Right renal cortex interstitium (tissue), 3 donors: ENCODE measurements at places on chromosomes 2 and 18.

- no peak for DNase-seq
These were observed 13.8 kb upstream of the PLA2R1 start for GRCh38 chr2:160076241-160076640.

GRCh38 chr18:44325903-44326635, 354.6 kb upstream of the SETBP1 start:
- peak; percentile 27 for DNase-seq

DNA sequence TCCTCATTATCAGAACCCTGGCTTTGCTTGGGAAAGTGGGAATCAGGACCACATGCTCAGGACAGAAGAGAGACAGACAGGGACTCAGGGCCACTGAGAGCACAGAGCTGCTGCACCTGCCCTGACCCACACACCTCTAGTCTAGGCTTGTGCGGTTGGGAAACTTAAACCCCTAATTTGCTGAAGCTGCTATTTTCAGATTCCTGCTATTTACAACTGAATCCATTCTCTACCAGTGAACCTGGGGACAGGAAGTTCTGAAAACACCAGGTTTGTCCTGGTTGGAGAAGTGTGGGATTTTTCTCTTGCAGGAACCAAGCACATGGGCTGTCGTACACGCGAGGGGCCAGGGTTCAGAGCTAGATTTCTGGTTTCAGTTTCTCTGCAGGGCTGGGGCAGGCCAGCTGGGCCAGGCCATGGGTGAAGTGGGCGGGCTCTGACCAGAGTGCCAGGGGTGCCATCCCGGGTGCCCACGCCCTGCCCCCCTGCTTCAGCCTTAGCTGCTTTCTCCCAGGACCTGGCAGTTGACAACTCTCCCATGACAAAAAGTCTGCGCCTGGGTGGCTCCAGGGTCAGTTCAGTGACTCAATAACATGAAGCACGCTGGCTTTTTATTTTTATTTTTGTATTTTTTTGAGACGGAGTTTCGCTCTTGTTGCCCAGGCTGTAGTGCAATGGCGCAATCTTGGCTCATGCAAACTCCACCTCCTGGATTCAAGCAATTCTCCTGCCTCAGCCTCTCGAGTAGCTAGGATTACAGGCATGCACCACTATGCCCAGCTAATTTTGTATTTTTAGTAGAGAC, 51.3 kb upstream of the SLC1A4 start:
- DNase-seq, result no peak

- DNase-seq, result no peak
These were observed 17.5 kb upstream of the CCL20 start for GRCh38 chr2:227796045-227796711.

DNA sequence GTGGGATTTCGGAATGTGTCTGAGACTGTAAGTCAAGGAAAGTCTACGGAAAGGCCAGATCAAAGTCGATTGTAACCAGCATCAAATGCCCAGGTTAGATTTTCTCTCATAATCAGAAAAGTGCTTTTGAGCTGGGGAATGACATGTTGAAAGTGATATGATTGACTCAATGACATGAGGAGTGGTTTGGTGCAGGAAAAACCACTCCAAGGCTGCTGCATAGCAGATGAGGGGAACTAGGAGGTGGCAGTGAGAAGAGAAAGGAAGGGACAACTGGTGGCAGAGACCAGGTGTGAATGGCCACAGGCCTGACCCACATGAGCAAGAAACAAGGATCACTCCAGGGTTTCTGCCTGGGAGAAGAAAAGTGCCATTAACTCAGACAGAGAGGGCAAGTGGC, 822 bp downstream of the SLC35F6 start:
- DNase-seq, result no peak

DNA sequence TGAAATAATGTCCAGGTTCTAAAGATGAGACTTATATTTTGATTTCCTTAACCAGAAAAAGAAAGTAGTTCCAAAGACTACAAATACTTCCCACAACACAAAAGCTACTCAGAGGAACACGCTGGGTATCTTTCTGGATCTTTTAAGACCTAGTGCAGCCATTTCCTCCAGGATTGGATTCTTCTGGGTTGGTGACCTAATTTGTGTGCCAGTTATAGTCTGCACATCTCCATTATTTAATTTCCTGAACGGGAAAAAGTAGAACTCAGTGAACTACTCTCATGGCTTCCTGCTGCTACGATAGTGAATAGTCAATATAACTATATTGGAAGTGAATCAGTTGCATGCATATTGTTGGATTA, 1.5 kb downstream of the TMEM87B start:
- no peak for DNase-seq

- DNase-seq, result no peak
These were observed 5.9 kb upstream of the ASIC4 start for GRCh38 chr2:219508444-219508734.

GRCh38 chr2:178650554-178650953, 156.7 kb downstream of the TTN start:
- DNase-seq, result no peak

- no peak for DNase-seq
These were observed 21.2 kb upstream of the EPAS1 start for GRCh38 chr2:46275995-46276394.

DNA sequence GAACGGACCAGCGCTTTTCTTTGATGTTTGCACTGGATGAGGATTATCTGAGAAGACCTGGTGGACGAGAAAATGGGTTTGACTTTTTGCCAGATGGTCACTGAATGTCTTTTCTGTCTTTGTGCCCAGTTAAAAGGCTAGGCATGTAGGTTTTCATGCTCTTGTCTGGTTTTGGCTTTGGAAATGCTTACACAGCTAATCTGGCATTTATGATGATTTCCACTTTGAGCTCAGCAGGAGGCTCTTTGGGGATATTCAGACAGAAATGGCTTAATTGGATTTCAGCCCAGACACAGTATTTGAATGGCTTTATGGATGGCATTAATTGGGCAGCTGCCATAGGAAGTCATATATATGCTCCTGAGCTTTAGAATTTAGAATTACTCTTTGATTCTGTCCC, 59.6 kb downstream of the NCK2 start:
- DNase-seq, result no peak

DNA sequence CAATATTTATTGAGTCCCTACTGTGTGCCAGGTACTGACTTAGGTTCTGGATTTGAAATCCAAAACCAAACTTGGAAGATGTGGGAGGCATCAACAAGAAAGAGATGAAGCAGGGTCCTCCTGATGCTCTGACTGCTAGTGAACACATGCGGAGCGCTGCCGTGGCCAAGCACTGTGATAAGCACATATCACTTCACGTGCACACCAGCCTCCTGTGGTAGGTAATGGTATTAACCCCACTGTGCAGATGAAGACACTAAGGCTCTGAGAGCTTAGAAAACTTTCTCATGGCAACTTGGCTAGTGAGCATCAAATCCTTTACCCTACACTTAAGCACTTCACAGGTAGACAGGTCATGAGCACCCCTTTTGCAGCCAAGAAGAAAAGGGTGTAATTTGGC, 216.1 kb downstream of the HAUS1 start:
- no peak for DNase-seq

GRCh38 chr2:134457353-134457752, 203.5 kb downstream of the MGAT5 start:
- no peak for DNase-seq

DNA sequence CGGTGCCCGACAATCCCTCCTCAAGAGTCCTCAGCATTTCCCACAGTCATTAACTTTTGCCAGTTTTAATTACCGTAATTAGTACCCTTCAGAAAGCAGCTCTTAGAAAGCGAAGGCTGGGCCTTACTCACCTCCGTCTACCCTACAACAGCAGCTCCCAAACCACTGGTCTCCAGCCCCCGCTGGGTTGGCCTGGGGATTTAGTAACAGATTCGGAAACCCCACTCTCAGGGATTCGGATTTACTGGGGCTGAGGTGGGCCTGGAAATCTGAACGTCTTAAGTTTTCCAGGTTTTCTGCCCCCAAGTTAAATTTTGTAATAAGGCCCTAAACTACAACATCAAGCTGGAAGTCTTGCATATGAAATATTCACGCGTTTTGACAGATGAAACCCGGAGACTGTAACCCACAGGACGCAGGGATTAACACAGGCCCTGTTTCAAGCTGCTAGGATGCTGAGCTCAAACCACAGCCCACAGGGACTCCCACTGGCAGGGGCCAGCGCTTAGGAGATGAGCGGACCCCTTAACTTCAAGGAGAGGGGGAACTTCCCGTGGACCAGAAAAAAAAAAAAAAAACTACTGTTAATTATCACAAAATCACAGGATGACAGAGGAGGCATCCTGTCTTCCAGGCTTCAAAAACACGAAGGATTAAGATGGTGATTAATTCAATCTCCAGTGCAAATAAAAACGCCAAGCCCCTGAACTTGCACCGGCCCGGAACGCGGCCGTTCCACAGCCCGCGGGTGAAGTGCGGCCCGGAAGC, 985 bp downstream of the ILKAP start:
- no peak for DNase-seq

- no peak for DNase-seq
These were observed 22.7 kb downstream of the EXOC6B start for GRCh38 chr2:72803151-72803550.

DNA sequence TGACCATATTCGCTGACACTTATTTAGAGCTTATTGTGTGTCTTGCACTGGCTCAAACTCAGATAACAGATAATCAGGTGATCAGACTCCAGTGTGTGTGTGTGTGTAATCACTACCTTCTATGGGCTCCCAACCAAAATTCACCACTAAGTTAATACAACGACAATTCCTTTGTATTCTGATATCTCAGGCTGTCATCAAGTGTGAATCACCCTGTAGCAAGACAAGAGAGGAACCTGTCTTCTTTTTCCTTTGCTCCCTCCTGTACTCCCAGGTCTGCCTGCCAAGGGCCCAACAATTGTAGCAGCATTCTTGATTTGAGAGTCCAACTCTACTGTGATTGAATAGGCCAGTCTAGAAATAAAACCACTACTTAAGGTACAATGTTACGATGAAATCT, 25.8 kb downstream of the ITGB6 start:
- no peak for DNase-seq

DNA sequence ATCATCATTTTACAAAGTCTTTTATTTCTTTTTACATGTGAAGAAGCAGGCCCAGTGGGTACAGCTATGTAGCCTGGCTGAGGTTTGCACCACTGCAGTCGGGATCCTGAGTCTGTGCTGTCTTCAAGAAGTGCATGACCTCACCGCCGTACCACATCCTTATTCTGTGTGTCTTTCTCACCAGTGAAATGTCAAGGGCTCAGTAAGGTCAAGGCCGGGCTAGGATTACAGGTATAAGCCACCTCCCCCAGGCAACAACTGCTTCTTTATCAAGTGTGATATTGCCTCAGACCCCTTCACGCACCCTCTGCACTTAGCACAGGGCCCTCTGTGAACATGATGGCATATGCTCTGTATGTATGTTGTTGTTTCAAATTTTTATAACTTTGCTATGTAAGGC, 76.7 kb downstream of the PIEZO2 start:
- no peak for DNase-seq

DNA sequence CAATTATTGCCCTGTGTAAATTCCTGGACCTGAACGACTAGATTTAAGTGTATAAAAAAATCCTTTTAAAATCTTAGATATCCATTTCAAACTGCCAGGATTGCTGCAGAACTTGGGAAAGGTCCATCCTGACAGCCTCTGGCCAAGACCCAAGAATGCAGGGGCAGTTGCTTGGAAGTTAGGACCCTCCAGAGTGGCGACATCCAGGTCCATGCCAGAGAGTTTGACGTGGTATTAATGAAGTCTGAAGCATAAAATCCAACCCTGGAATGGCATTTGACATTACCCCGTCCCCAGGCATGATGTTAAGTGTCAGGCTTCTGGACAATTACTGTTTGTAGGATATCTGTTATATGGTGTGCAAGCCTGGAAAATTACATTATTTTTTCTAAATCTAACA, 810.2 kb downstream of the CNTNAP5 start:
- no peak for DNase-seq

GRCh38 chr2:41912337-41912736, 135.5 kb upstream of the PKDCC start:
- DNase-seq, result no peak

DNA sequence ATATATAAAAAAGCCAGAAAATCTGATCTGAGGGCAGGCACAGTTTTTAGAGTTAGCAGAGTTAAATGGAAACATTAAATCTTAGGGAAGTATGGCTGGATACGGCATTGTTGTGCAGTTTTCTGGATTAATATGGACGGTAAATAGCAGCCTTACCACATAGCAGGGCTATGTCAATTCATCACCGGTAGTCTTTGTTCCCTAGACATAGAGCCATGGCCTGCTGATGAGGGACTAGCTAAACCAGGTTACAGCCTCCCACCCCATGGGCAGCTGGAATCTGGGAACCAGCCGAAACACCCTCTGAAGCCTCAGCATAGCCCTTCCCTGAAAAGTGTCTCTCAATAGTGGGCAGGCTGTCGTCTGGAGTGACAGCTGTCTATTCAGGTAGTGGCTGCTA, 32.4 kb downstream of the CDCA7 start:
- DNase-seq, result no peak

GRCh38 chr2:9077691-9078090, 74.2 kb upstream of the MBOAT2 start:
- no peak for DNase-seq

GRCh38 chr2:130869441-130870160, 32.9 kb downstream of the ARHGEF4 start:
- no peak for DNase-seq

- DNase-seq, result no peak
These were observed 116.3 kb upstream of the TTN start for GRCh38 chr2:178923546-178923945.

GRCh38 chr18:10404168-10404567, 50.3 kb upstream of the APCDD1 start:
- no peak for DNase-seq

GRCh38 chr18:3931542-3932112, 481.7 kb downstream of the TGIF1 start:
- DNase-seq, result no peak

- DNase-seq, result no peak
These were observed 1024.2 kb upstream of the ACVR2A start for GRCh38 chr2:146820672-146821071.

GRCh38 chr18:2964361-2965010, 48.5 kb downstream of the LPIN2 start:
- DNase-seq, result no peak

DNA sequence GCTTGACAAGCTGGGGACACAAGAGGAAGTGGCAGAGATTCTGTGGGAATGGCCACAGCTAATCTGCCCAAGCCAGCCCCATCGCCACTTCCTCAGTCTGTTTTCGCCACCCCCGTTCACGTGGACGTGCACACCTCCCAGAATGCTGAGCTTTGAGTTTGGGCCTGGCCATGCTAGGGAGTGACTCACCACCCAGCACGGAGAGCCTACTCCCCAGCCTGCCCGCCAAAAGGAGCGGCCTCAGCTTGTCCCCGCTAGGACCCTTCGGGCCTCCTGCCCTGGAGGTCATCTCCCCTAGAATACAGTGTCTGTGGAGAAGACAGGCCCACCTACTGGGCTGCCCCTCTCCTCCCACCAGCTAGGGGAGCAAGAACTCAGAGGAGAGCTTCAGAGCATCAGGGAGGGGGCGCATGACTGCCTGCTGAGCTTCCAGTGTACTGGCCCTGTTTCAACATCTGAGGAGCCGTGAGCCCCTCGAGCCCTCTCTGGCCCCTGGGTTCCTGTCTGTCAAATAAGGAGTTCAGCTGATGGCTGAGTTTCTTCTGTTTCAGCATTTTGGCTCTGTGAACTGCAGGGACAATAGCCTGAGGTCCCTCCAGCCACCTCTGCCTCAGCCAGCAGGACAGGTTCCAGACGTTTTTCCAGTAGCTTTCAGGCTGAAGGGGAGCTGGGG, 5.1 kb downstream of the SLC35F6 start:
- no peak for DNase-seq

GRCh38 chr2:2571301-2572150, 240.5 kb upstream of the MYT1L start:
- DNase-seq, result no peak

- DNase-seq, result peak; percentile 18
These were observed 54.6 kb upstream of the GPR17 start for GRCh38 chr2:127591221-127591923.

GRCh38 chr2:210997373-210997772, 441.0 kb downstream of the CPS1 start:
- no peak for DNase-seq
